ENCODE measurements at places on chromosomes 6 and 20.

- no peak for DNase-seq
These were observed 48.6 kb upstream of the SNX9 start for GRCh38 chr6:157774153-157775135.

DNA sequence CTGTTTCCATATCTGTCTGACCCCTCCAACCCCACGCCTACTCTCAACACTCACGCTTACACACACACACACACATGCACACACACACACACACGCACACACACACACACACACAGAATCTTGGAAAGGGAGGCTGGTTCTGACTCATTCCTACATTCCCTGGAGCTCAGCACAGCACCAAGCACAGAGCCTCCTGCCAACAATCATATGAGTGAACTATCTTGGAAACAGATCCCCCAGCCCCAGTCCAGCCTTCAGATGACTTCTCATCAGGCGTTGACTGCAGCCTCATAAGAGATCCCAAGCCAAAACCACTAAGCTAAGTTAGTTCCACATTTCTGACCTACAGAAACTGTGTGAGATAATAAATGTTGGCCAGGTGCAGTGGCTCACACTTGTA, 14.1 kb upstream of the HCK start:
- DNase-seq: no peak

GRCh38 chr20:60269573-60270162, 311.4 kb downstream of the CDH26 start:
- DNase-seq: no peak

GRCh38 chr6:125571207-125571755, 178.2 kb upstream of the HEY2 start:
- no peak for DNase-seq

- no peak for DNase-seq
These were observed 440.0 kb downstream of the HAO1 start for GRCh38 chr20:7500231-7500663.

- DNase-seq: no peak
These were observed 43.4 kb downstream of the NHSL1 start for GRCh38 chr6:138455746-138456400.

DNA sequence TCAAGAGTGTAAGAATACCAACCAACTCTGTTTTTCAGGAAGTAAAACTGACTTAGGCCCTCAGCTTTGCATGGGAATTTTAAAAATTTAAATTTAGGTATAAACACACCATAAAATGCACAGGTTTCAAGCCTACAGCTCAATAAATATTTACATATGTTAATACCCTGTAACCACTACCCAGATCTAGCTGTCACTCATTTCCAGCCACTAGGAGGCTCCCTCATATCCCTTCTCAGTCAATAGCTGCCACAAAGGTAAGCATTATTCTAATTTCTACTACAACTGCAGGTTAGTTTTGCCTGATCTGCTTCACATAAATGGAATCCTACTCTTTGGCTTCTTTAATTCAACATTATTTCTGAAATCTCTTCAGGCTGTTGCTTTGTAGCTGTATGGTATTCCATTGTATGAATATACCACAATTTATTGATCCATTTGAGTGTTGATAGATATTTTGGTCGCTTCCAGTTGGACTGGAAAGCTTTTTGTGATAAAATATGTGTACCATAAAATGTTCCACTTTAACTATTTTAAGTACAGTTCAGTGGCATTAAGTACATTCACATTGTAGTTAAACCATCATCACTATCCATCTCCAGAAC, 32.5 kb upstream of the MEI4 start:
- DNase-seq: no peak

GRCh38 chr6:24603241-24603640, 42.8 kb downstream of the KIAA0319 start:
- no peak for DNase-seq

GRCh38 chr20:46857061-46857831, 37.4 kb upstream of the EYA2 start:
- no peak for DNase-seq

DNA sequence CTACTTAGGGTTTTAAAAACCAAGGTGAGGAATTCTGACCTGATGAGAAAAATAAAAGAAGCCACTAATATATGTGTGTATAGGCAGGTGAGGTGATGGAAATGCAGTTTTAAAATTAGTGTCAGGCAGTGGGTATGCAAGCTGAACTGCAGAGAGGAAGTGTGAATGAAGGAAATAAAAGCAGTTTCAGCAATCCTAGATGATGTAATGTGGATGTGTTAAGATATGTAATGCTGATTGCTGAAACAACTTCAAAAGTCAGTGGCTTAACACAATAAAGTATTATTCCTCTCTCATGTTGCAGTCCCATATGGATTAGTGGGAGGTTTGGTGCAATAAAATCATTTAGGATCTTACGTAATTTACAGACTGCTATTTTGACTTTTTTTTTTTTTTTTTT, 119.9 kb upstream of the ASCC3 start:
- no peak for DNase-seq

DNA sequence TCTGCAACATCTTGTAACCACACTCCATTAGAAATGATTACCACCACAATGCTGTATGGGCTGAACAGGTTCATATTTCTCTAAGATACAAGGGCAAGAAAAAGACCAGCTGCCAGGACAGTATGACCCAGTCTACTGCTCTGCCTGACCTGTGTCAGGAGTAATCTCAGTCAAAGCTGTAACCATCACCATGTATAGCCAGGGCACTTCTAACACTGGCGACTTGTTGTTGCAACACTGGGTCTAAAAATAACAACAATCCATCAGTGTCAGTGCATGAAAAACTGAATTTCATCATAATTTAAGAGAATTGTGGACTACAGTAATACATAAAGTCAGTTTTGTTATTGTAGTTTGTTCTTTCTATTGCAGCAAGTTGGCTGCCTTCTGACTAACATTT, 738.6 kb upstream of the ADGRB3 start:
- no peak for DNase-seq

DNA sequence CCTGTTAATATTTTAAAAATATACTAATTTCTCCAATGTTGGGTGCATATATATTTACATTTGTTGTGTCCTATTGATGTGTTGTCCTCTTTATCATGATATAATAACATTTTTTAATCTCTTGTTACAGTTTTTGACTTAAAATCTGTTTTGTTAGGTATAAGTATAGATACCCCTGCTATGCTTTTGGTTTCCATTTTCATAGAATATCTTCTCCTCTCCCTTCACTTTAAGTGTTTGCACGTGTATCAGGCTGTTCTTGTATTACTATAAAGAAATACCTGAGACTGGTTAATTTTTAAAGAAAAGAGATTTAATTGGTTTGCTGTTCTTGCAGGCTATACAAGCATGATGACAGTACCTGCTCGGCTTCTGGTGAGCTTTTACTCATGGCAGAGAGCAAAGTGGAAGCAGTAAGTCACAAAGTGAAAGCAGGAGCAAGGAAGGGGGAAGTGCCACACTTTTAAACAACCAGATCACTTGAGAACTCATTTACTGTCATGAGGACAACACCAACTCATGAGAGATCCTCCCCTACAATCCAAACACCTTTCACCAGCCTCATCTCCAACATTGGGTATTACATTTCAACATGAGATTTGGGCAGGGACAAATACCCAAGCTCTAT, 340.5 kb upstream of the SYNCRIP start:
- DNase-seq: no peak

DNA sequence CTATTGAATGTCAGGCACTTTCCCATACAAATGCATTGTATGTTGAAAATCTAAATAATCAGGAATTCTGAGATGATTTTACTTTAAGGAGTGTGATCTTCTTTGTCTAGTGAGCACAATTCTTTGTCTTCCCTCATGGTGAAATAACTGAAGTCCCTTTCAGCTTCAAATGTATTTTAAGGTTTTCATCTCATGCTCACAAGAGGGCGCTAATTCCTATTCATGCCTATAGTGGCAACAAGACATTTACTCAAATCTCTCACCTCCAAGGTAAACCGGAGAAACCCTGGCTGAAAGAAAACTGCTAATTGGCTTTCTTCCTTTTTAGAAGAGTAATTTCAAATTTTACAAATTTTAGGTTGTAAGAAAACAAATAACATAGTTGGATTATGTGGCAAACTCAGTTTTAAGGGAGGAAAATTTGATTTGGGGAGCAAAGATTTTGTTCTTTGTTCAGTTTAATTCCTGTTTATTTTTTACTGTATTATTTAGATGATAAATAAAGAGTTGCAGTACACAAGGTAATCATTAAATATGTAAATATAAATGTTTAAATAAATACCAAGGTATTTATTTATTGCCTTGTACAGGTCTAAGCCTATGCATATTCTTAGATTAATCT, 69.1 kb downstream of the SLC35F1 start:
- DNase-seq: no peak

GRCh38 chr20:49171909-49172308, 16.2 kb downstream of the STAU1 start:
- no peak for DNase-seq

Data from stimulated activated CD8-positive, alpha-beta memory T cell treated with anti-CD3 and anti-CD28 coated beads, Interleukin-7, amount 100 ng/mL, for 1 hour (primary cell).